CD8-positive, alpha-beta memory T cell (primary cell): ENCODE measurements at places on chromosomes 1 and 21. TPM values are rescaled to one million over a fixed set of nuclear protein-coding genes. Genes with fewer than 3 reads are reported as not detected.

The ZBTB8A gene
- 0.42 TPM for total RNA-seq

The STX12 gene
- 23.4 TPM for total RNA-seq

The MANEAL gene
- total RNA-seq = 8.0 TPM

The HPDL gene
- 42.4 TPM for total RNA-seq

The KCNN3 gene
- total RNA-seq = 0.18 TPM

The RIPK4 gene
- not detected for total RNA-seq

The KCNJ9 gene
- total RNA-seq = 0.04 TPM

DNA sequence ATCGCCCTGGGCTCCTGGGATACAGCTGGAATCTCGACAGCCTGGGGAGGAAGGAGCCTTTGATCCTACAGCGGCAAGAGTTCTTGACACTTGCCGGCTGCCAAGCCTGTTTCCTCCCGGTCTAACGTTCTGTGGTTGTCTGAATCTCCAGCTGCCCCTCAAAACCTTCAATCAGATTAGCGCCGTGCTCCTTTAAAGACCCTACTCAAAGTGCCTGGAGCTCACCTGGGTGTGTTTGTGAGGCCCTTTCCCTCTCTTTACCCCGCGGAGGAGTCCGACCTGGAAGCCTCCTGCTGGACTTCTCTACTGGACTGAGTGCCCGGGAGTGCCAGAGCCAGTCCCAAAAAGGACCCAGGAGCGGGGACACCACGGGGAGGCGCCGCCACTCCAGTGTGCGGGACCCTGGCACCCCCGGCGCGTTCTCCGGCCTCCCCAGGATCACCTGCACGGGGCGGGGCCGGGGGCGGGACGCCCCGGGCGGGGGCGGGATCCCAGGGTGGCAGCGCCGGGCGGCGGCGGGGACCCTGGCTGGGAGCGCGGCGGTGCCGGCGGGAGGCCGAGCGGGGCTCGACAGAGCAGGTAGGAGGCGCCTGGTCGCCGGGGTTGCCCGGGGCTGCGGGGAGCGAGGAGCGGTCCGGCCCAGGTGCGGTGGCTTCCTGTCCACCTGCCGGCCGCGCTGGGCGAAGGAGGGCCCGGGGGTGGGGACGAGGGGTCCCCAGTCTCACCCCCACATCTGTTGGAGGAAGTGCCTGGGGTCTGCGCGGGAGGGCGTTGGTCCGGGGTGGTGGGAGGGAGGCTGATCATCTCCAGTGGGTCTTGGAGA, at the start of gene NCMAP:
Gene NCMAP, plus strand, starts transcription at position 497 of the 823 bp plus-strand sequence. CDS start 39,344 bp downstream, outside the sequence.
- H3K27me3 ChIP-seq = peaks cover 7% of the 10 kb centered on the region
- H3K27ac ChIP-seq = no peak within 1 kb of the TSS
- peaks cover 9% of the 10 kb centered on the region for H3K4me1 ChIP-seq
- no peaks in the 10 kb centered on the region for H3K36me3 ChIP-seq
- peak within 1 kb of the TSS; percentile 32 for H3K4me3 ChIP-seq

DNA sequence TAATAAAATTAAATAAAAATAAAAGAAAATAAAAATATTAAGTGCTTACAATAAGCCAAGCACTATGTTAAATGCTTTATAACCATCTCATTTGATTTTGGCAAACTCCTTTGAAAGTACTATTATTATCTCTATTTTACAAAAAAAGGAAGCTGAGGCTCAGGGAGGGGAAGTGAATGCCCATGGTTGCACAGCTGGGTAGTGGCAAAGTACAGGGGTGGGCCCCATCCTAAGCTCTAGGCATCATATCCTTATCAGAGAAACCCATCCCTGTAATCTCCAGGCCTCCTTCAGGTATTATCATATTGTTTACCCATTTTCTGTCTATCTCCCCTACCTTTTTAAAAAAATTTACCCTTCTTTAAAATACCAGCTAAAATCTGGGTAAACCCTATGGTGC, 2.3 kb upstream of the MED18 start:
- no peak overlapping the region for H3K4me3 ChIP-seq
- no peaks in the 10 kb centered on the region for H3K27me3 ChIP-seq
- no peak for DNase-seq
- peaks cover 17% of the 10 kb centered on the region for H3K4me1 ChIP-seq
- H3K27ac ChIP-seq = no peak overlapping the region
- peaks cover 5% of the 10 kb centered on the region for H3K36me3 ChIP-seq

DNA sequence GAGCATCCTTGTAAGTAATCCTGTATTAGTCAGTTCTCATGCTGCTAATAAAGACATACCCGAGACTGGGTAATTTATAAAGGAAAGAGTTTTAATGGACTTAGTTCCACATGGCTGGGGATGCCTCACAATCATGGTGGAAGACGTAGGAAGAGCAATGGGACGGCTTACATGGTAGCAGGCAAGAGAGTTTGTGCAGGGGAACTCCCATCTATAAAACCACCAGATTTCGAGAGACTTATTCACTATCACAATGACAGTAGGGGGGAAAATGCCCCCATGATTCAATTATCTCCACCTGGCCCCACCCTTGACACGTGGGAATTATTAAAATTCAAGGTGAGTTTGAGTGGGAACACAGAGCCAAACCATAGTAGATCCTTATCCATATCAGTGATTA, 124.7 kb downstream of the HIVEP3 start:
- H3K4me3 ChIP-seq = no peak overlapping the region
- no peak for DNase-seq
- H3K36me3 ChIP-seq = no peaks in the 10 kb centered on the region
- peaks cover 36% of the 10 kb centered on the region for H3K4me1 ChIP-seq

GRCh38 chr1:224256640-224257039, 73.3 kb downstream of the NVL start:
- no peak overlapping the region for H3K27ac ChIP-seq
- DNase-seq = no peak
- peaks cover 4% of the 10 kb centered on the region for H3K36me3 ChIP-seq
- no peaks in the 10 kb centered on the region for H3K27me3 ChIP-seq
- H3K4me3 ChIP-seq = no peak overlapping the region

GRCh38 chr1:166140251-166140650, 26.6 kb downstream of the FAM78B start:
- H3K36me3 ChIP-seq = no peaks in the 10 kb centered on the region
- H3K4me3 ChIP-seq = no peak overlapping the region
- DNase-seq = no peak
- H3K4me1 ChIP-seq = no peaks in the 10 kb centered on the region
- H3K27me3 ChIP-seq = no peaks in the 10 kb centered on the region
- H3K27ac ChIP-seq = no peak overlapping the region

GRCh38 chr1:111269825-111270406, 20.7 kb upstream of the CHIA start:
- no peak overlapping the region for H3K4me3 ChIP-seq
- DNase-seq = no peak
- H3K4me1 ChIP-seq = peaks cover 8% of the 10 kb centered on the region
- H3K36me3 ChIP-seq = no peaks in the 10 kb centered on the region

- H3K27ac ChIP-seq = no peak overlapping the region
- no peak for DNase-seq
- no peaks in the 10 kb centered on the region for H3K36me3 ChIP-seq
- no peaks in the 10 kb centered on the region for H3K4me1 ChIP-seq
Measured at GRCh38 chr1:168621356-168621755, 45.0 kb downstream of the XCL1 start.

DNA sequence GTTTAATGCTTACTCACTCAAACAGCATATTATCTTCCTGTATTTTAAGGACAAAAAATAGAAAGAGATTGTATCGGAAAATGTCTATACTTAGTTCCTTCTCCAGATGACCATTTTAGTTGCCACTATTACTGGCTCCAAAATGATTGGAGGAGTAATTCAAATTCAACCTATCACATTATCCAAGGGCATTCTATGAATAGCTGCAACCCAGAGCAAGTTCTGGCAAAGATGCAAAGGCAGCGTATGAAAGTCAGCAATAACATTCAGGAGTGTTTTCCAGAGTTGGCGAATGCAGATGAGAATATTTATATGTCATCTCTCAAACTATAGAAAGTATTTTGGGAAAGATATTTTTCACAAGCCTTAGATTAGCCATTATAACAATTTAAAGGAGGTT, 389.8 kb upstream of the ADGRL2 start:
- H3K4me1 ChIP-seq = no peaks in the 10 kb centered on the region
- H3K27me3 ChIP-seq = no peaks in the 10 kb centered on the region
- H3K27ac ChIP-seq = no peak overlapping the region
- DNase-seq = no peak
- H3K4me3 ChIP-seq = no peak overlapping the region
- H3K36me3 ChIP-seq = no peaks in the 10 kb centered on the region

GRCh38 chr1:20936621-20937020, 149.5 kb upstream of the HP1BP3 start:
- peaks cover 5% of the 10 kb centered on the region for H3K36me3 ChIP-seq
- H3K4me3 ChIP-seq = no peak overlapping the region
- no peaks in the 10 kb centered on the region for H3K27me3 ChIP-seq
- DNase-seq = no peak
- H3K27ac ChIP-seq = no peak overlapping the region
- peaks cover 11% of the 10 kb centered on the region for H3K4me1 ChIP-seq

DNA sequence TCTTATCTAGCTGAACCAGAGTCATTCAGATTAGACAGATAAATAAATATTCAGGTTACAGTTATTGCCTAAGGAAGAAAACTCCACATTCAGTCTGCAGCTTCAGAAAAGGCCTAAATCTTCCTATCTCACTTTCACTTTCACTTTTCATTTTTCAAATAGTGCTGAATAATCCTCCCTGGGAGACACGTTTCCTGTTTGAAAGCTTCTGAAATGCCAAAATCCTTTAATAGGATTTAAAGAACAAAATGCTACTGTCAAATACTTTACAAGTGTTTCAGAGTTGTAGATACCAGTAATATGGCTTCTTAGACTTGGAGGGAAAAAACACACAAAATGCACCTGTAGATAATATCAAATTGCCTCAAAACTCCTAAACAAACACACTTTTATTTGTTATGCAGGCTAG, 3.9 kb downstream of the PSMB2 start:
- H3K27me3 ChIP-seq = no peaks in the 10 kb centered on the region
- H3K27ac ChIP-seq = peak overlapping the region; percentile 76
- H3K4me3 ChIP-seq = peak overlapping the region; percentile 15
- peaks cover 34% of the 10 kb centered on the region for H3K4me1 ChIP-seq
- peaks cover 6% of the 10 kb centered on the region for H3K36me3 ChIP-seq

DNA sequence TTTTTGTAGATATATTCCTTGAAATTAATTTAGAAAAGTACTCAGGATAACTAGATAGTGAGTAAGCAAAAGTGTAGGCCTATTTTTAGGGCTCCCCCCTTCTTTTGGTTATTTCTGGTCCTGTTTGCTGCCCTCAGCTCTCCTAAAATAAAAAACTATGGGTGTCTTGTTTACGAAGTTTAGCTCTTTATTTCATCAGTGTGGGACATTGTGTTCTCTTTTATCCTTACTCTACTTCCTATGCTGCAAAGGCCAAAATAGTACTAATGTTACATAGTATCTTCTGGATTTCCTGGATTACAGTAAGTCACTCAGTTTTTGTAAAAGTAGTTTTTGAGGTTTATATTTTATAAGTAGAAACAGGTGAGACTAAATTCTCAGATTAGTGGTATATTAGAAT, 15.4 kb downstream of the CEP350 start:
- H3K4me1 ChIP-seq = peaks cover 31% of the 10 kb centered on the region
- no peak overlapping the region for H3K27ac ChIP-seq
- DNase-seq = no peak
- H3K36me3 ChIP-seq = no peaks in the 10 kb centered on the region

GRCh38 chr1:60870269-60870865, 212.0 kb upstream of the NFIA start:
- no peaks in the 10 kb centered on the region for H3K36me3 ChIP-seq
- DNase-seq = no peak
- H3K4me1 ChIP-seq = no peaks in the 10 kb centered on the region
- H3K27me3 ChIP-seq = peaks cover 3% of the 10 kb centered on the region
